CD4-positive, alpha-beta T cell treated with Interleukin-6 for 4 hours (primary cell): ENCODE measurements at places on chromosomes 2 and 18.

DNA sequence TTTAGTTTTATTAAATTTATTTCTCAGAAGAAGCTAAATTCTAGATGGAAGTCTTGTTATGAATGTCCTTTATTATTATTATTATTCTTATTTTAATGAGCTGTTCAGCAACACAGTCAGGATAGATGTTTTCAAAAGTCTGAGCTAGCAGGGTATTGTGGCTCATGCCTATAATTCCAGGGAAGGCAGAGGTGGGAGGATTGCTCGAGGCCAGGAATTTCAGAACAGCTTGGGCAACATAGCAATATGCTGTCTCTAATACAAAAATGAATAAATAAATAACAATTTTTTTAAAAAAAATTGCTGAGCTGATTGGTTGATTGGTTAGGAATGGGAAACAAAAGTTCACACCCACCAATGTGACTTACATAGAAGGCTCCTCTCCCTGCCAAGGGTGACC is 274.1 kb upstream of the CYRIA start:
- DNase-seq, result no peak

GRCh38 chr18:53422896-53423295 is 801.6 kb downstream of the MBD2 start:
- DNase-seq, result no peak

GRCh38 chr2:240154606-240155005 is 14.1 kb upstream of the OTOS start:
- no peak for DNase-seq

- no peak for DNase-seq
These were observed 599.5 kb downstream of the SUCLG1 start for GRCh38 chr2:83859553-83859952.

DNA sequence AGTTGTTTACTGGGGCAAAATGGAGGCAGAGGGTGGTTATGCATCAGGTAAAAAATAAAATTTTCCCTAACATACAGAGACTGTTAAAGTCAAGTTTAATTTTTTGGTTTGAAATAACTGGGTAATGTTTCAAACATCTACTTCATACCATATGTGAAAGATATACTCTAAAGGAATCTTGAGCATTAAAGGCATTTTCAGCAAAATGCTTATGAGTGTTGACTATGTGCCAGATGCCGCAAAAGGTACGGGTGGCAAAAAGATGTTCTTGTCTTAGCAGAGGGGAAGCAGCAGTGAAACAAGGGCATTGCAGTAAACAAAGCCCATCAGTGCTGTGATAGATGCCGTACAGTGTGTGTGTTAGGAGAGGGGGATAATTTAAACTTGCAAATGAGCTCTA is 263.1 kb upstream of the ID2 start:
- DNase-seq, result no peak

DNA sequence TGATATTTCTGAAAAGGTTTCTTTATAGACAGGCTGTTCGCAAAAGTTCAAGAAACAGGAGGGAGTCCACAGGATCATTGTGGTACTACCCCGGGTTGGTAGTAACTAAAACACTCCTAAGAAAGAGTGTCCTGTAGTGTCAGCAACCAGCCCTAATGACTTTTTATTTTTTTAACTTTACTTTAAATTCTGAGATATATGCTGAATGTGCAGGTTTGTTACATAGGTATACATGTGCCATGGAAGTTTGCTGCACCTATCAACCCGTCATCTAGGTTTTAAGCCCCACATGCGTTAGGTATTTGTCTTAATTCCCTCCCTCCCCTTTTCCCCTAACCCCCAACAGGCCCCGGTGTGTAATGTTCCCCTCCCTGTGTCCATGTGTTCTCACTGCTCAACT is 1396.9 kb upstream of the ZEB2 start:
- no peak for DNase-seq

DNA sequence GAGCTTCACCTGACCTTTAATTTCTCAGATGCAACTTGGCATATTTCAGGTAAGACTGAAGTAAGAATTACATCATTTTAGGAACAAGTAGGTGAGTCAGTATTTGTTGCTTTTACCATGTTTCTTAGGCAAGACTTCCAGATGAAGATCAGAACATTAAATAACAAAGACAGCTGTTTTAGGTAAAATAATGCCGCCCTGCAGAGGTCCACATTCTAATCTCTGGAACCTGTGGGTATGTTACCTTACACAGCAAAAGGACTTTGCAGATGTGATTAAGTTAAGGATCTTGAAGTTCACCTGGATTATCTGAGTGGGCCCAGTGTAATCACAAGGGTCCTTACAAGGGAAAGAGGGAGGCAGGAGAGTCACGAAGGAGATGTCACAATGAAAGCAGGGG is 39.3 kb downstream of the ICOS start:
- DNase-seq, result no peak

DNA sequence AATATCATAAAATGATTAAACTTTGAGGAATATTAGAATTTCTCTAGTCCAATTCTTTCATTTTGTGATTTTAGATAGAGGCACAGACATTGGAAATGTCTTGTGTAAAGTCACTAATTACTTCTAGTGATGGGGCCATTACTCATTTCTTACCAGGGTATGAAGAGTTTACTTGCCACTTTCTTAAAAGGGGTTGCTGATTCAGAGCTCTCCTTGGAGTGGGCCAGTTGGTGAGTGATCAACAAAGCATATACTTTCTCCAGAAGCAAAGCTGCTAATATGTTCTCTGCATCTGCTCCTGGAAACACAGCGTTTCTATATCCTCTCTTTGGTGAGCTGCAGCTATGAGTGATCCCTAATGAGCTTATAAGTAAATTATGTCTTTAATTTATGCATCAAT is 408.9 kb upstream of the LRATD1 start:
- no peak for DNase-seq

DNA sequence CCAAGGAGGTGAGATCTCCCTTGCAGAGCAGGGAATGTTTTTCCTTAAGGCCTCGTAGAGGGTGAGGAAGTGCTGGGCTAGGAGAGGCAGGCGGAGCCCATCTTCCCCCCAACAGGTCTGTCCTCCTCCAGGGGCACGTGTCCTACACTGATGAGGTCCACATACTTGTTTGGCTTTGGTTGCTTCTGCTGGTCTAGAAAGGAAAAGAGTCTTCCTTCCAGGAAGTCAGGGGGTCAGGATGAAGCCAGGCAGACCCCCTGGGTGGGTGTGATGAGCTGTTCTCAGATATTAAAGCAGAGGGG is 6.0 kb downstream of the SH3BP4 start:
- no peak for DNase-seq

DNA sequence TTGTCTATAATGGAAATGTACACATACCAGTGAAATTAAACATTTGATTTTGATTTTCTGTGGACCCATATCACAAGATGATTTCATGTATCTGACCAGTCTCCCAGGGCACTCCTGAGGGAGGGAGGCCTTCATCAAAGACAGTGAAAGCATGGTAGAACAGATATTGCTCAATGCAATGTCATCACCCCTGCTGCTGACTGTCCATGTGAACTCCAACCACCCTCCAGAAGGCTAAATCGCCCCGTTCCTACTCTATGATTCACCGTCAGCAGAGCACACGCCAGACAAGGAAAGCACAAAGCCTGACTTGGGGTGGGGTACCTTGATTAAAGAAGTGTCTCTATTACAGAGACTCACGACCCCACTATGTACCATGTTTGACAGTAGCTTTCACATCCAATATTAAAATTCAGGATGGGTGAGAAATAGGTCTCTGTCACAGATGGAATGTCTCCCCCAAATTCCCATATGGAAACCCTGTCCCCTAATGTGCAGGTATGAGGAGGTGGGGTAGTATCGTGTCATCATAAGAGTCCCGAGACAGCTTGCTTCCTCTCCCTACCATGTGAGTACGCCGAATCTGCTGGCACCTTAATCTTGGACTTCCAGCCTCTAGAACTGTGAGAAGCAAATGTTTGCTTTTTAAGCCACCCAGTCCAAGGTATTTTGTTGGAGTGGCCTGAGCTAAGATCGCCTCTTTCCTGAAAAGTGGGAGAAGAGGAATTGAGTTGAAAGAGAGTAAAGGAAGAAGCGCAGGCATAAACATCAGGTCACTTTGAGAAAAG is 42.4 kb downstream of the CYB5A start:
- DNase-seq, result no peak

DNA sequence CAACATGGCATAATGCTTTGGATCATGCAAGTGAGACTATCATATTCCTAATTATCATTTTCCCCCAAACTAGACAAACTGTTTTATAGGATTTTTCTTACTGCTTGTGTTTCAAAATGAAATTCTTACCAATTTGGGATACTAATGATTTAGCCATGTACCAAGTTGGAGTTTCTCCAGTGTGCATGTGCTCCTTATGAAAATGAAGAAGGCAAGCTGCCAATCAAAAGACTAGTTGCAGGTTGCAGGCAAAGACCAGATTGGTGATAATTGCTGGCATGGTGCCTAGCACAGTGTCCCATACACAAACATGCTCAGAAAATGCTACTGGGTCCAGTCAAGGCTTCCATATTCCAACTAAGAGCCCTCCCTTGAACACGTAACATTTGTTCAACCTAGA is 771.8 kb upstream of the FANCL start:
- no peak for DNase-seq

GRCh38 chr2:176558574-176559140 is 289.4 kb downstream of the MTX2 start:
- DNase-seq, result no peak

DNA sequence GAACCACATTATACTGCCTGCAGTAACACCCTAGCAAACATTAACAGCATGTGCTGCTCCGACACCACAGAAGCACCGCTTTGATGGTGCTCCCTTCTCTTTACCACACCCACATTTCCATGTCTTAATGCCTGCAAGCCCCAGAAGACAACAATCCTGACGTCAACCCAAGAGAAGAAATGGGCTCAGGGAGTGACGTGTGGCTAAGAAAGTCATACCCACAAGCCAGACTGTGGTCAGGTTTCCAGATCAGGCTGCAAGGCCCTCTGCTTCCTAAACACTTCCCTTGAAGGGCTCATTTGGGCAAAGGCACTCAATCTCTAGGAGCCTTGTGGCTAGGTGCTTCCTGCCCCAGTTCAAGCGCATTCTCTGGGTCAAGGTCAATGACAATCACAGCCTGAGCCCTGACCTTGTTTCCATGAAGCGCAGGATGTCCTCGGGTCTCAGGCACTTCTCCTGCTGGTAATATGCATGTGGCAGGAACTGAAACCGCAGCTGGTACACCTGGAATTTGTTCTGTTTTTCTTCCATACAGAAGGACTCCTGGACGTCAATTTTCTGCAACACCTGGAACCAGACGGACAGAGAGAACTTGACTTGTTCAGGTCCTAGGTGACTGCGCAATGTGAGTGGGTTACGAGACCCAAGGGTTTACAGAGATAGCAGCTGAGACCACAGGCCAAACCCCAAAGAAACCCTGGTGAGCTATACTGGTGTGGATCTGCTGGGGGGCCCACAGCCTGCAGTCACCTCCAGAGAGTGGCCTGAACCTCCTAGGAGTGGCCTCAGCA is 67.2 kb downstream of the POLR1A start:
- DNase-seq, result peak; percentile 74

DNA sequence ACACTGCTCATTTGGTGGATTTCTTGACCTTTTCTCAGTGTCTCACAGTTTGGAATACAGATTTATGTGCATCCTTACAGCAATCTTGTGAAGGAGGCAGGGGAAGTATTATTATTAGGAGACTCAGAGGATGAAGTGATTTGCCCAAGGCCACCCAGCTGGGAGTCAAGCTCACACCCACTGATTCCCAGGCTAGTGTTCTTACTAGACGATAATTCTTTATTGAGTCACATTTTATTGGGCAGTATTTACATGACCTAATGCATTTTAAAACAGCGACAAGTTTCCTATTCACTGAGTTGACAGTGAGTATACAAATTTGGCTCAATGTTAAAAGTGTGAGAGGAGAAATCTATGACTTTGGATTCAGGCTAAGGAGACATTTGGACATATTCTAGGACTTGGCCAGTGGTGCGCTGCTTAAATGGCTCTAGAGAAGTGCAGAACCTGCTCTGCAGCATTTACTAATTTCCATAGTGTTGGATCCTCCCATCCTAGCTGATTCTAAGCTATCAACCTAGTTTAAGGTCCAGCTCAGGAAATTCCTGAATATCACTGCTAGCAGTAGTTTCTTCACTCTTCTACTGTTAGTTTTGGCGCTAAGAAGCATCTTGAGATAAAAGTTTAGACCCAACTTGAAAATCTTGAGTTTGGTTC is 199.3 kb downstream of the MTX2 start:
- no peak for DNase-seq

GRCh38 chr2:20108655-20109396 is 57.4 kb upstream of the LAPTM4A start:
- DNase-seq, result no peak

DNA sequence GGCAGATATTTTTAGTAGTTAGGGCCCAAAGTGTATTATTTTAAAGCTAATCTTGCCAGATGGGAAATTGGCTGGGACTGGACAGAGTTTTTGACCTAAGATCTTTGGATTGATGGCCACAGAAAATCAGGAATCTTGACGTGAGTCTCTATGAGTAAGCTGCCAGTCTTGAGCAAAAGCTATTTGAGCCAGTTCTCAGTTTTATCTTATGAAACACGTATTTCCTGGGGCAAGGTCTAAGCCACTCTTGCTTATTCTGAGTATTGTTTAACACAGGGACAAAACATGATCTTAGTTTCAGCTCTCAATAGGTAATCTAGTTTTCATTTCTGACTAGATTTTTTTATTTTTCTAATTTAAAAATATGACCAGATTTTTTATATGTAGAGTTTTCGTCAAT is 329.4 kb downstream of the CNTNAP5 start:
- no peak for DNase-seq

- DNase-seq, result no peak
These were observed 205.9 kb downstream of the BABAM2 start for GRCh38 chr2:28096421-28096820.

- peak; percentile 35 for DNase-seq
These were observed 48.1 kb downstream of the TMEM185B start for GRCh38 chr2:120174963-120175581.

DNA sequence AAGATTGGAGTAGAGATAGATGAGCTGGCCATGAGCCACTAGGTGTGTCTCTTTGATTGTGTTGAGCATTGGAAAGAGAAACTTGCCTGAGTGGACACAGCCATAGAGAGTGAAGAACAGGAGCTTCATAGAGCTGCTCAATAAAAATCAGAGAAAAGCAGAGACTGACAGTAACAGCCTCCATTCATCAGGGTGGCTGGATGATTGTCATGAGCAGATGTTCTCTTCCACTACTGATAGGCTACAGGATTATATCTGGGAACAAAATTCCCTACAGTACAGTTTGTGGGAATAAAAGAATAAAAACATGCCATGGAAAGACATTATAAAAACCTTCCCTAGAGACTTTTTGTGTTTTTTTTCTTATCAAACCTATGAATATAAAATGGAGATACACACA is 404.8 kb upstream of the ACVR2A start:
- DNase-seq, result no peak

DNA sequence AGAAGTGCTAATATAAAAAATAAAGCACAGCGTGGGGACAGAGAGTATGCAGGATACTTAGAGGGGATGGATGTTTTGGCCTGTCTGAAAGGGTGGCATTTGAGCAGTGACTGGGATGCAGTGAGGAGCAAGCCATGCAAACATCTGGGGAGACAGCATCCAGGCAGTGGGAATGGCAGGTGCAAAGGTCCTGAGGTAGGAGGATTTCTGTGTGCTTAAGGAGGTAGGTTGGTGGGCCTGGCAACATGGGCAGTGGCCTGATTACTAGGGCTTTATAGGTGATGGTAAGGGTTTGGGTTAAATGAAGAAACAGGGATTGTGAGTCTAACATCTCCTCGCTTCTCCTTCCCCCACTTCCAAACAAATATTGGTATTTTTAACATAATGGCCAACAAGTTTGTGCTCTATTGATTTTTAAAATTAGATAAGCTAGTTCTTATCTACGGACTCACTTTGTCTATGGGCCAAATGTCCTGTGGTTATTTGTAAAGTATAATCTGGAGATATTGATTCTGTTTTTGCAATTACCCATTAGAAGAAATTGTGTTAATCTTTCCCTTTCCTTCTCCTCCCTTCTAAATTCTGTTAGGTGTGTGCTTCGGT is 2.4 kb downstream of the AOX1 start:
- DNase-seq, result no peak
